ENCODE measurements at places on chromosomes 3 and 15.

GRCh38 chr3:53166781-53167291 lies 5.8 kb downstream of the PRKCD start:
- no peak for DNase-seq

DNA sequence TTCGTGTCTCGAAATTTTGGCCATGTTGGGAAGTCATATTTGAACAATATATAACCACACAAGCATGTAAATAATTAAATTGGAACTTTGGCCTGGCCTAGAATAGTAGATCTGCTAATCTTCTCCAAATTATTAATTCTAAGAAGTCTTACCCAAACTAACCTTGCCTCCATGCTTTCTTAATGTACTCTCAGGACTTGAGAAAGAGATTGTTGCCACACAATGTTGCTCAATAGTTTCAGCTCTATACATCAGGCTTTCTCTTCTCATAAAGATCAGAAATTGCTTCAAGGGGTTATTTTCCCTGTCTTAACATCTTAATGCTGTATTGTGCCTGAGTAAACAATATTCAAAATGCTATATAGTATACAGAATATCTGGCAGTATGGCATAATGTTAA lies 202.7 kb upstream of the LRIG1 start:
- no peak for DNase-seq

- DNase-seq = no peak
Observed at GRCh38 chr3:31968369-31968926, 12.6 kb downstream of the OSBPL10 start.

DNA sequence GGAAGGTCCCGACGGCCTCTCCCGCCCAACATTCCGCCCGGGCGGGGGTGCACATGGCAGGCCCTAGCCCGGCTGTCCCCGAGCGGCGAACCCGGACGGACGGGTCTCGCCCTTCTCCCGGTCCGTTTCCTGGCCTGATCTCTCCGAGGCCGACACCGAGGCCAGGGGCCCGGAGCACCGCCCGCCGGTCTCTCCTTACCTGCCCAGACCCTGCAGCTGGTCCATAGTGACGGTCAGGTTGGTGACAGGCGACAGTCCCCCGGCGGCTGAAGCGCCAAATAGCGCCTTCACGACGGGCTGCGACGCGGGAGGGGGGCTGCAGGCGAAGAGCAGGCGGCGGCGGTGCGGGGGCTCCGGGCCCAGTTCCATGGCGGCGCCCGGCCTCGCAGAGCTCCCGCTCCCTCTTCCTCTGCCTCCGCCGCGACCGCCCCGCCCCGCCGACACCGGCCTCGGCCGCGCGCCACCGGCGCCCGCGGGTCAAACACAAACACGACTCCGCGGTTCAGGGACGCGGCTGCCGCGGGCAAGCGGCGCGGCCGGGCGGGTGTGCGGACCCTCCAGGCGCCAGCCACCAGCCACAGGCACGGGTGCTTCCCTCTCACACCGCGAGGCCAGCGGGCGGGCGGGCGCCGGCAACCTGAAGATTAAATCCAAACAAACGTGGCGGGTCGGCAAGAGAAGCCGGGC lies 495 bp downstream of the CDC25A start:
- DNase-seq = peak; percentile 14

DNA sequence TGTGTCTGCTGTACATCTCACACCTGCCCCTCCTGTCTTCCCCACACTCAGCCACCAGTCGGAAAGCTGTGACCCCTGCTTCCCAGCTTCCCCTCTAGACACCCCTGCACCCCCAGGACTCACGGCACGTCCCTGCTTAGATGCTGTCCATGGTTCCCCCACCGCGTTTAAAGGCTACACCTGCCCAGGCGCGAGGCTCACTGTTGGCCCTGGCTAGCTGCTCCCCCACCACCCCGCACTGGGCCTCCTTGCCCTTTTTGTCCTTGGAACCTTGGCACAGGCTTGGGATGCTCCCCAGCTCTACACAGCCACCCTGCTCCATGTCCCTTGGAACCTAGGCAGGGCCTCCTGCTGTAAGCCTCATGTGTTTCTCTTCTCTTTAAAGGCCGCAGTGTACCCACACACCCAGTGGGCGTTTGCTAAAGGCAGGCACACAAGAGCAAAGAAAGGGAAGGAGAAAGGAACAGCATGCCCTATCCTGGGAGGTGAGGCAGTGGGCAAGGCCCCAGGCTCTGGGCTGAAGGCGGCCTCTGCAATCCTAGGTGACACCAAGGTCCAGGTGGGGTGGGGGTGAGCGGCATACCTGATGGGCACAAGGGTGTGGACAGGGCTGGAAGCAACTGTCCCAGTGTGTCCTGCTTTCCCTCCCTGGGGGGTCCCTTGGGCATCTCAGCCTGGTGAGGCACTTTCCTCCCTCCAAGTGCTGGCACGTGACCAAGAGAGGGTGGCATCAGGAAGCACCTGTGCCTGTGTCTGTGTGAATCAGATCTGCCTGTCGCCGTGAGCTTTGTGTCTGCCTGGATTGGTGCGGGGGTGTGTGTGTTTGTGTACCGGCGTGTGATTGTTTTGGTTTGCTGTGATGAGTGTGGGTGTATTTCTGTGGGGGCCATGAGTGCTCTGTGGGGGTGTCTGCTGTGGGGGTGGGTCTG lies 54.4 kb downstream of the TPRA1 start:
- no peak for DNase-seq

DNA sequence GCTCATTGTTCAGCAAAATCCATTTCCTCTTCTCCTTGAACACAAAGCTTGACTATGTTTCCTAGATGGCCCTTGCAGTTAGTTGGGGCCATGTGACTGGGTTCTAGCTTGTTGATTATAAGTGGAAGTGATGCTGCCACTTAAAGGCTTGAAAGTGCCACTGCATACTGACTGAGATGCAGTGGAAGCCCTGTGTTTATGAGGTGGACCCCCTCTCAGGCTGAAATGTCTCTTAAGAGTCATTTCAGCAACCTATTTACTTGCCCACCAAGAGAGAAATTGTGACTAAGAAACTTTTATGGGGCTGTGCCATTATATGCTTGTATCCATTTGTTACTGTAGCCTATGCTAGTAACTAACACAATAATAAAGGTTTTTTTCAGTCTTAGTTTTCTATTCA lies 8.4 kb upstream of the ANP32A start:
- no peak for DNase-seq

DNA sequence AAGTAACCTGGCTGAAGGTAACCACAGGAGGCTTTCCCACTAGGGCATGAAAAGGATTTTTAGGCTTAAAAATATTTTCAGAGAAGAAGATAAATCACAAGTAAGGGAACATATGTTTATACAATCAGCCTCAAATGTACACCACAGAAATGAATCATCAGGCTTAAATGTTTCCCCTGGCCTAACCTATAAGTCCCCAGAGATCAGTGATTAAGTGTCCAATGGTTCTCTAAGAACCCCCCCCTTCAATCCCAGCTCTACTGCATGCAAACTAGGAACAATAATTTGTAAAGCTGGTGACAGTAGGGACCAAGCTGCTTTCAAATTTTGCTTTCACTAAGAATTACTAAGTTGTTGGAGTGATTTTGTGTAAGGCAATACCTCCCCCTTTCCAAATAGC lies 431.6 kb upstream of the LMCD1 start:
- no peak for DNase-seq

GRCh38 chr3:72274493-72275330 lies 489.8 kb upstream of the PROK2 start:
- DNase-seq = no peak

DNA sequence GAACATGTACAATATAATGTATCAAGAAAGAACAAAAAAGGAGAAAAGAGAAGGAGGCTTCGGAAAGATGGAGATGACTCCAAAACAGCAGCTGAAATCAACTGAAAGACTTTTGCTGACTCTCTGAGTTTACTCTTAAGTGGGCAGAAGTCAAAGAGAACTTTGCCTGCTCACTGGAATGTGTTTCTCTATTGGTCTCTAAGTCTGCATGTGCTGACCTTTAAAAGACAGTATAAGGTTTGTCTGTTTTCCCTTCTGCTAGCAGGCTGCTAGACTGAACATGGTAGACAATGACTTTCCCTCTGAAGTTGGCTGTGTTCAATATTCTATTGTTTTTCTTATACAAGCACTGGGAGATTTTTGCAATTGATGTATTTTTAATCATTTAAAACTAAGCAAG lies 7.2 kb upstream of the MAP4 start:
- no peak for DNase-seq

DNA sequence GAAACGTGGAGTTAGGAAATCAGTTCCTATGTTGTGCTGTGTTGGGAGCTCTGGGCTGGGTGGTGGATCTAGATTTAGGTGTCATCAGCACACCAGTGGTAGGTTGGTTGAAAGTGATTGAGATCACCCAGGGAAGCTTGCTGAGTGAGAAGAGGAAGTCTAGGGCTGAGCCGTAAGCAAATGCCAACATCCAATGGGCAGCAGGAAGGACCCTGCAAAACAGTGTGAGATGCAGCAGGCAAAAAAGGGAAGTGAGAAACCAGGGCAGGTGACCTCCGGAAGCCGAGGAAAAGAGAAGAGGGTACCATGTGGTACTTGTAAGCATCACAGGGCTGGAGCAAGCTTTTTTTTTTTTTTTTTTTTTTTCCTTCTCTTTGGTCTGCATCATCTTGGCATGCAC lies 15.9 kb upstream of the COPG1 start:
- no peak for DNase-seq

DNA sequence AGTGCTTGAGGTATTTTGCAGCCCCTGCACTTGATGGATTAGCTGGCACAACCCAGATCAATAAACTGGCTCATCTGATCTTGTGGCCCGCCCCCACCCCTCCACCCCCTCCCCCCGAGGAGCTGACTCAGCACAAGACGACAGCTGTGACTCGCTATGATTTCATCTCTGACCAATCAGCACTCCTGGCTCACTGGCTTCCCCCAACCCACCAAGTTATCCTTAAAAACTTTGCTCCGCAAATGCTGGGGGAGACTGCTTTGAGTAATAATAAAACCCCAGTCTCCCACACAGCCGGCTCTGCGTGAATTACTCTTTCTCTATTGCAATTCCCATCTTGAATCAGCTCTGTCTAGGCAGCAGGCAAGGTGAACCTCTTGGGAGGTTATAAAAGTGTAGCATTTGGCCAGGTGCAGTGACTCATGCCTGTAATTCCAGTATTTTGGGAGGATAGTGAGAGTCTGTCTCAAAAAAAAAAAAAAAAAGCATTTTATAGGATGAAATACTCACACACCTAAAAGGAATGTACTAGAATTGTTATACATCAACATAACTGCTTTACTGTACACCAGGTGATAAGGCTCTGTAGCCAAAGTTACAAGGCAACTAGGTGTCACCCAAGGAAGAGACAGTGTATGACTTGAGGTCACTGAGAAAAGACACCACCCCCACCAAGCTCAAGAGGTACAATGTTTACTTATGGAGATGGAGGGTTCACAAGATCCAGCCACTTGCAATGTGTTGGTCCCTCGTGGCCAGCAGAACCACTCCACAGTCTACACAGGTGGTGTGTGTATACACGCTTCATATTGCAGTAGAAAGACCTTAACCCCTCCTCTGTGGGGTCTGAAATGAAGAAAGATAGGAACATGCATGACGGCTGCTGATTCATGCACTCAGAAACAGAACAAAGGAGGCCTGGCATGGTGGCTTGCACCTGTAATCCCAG lies 8.6 kb downstream of the ZNF445 start:
- no peak for DNase-seq

GRCh38 chr3:17806201-17806600 lies 63.8 kb upstream of the TBC1D5 start:
- DNase-seq = no peak

- no peak for DNase-seq
Observed at GRCh38 chr3:126153695-126154360, 26.6 kb downstream of the ALDH1L1 start.

DNA sequence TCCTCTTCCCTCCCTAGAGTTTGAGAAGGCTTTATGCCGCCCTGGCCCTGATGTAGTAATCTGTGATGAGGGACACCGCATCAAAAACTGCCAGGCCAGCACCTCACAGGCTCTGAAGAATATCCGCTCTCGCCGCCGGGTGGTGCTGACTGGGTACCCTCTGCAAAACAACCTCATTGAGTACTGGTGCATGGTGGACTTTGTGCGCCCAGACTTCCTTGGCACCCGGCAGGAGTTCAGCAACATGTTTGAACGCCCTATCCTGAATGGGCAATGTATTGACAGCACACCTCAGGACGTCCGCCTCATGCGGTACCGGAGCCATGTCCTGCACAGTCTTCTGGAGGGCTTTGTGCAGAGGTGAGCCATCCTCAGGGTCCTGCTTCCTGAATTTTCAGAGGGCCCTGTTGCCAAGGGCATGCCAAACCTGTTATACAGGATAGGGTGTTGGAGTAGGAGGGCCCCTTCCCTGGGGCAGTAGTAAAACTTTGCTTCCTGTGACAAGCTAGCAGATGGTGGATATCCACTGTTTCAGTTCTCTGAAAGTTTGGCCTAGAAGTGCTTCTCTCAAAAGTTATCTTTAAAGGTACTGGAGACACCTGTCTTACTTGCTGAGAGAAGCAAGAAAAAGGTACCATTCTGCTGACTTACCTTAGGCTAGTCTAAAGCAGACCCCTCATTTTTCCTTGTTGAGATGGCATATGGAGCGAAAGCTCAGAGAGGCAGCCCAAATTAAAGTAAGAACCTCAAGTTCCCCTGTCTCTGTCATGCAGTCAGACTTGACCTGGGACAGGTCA lies 33.7 kb upstream of the TEX264 start:
- DNase-seq = no peak

- DNase-seq = no peak
Observed at GRCh38 chr3:107285197-107285596, 92.0 kb upstream of the CCDC54 start.

DNA sequence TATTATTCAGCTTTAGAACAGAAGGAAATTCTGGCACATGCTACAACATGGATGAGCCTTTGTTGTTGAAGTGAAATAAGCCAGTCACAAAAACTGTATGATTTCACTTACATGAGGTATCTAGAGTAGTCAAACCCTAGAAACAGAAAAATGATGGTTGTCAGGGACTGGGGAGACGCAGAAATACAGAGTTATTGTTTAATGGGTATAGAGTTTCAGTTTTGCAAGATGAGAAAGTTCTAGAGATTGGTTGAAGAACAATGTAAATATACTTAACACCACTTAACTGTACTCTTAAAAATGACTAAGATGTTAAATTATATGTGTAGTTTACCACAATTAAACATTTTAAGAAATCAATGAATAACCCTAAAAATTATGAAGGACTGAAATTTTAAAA lies 15.8 kb downstream of the SPTSSB start:
- no peak for DNase-seq

DNA sequence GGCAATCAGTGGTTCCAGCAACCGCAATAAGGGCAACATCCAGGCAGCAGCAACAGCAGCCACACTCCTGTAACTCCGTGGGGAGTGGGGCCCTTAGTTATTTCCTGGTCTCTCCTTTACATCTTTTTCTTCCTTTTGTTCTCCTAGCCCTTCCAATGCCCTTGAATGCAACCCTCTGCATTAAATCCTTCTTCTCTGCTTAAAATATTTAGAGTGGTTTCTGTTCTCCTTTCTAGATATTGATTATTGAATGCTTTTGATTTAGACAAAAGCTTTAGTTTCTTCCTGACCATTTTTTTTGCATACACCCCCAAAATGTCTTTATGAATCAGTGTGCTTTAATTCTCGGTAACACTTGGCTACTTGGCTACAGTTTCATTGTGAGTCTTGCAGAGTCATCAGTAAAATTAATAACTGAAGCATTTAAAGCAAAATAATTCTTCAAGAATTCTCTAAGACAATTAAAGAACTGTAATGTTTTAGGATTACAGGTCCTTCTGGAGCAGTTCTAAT lies 586.1 kb downstream of the MECOM start:
- no peak for DNase-seq
